Peyer's patch (tissue), 4 donors: ENCODE measurements at places on chromosomes 5 and 9. TPM values are rescaled to one million over a fixed set of nuclear protein-coding genes. Genes with fewer than 3 reads are reported as not detected.

- DNase-seq, result no peak
These were observed 183.5 kb downstream of the CAVIN4 start for GRCh38 chr9:100761276-100761802.

- no peak for DNase-seq
These were observed 292.2 kb downstream of the CYLC2 start for GRCh38 chr9:103287361-103287760.

The BARHL1 gene
- not detected for total RNA-seq

DNA sequence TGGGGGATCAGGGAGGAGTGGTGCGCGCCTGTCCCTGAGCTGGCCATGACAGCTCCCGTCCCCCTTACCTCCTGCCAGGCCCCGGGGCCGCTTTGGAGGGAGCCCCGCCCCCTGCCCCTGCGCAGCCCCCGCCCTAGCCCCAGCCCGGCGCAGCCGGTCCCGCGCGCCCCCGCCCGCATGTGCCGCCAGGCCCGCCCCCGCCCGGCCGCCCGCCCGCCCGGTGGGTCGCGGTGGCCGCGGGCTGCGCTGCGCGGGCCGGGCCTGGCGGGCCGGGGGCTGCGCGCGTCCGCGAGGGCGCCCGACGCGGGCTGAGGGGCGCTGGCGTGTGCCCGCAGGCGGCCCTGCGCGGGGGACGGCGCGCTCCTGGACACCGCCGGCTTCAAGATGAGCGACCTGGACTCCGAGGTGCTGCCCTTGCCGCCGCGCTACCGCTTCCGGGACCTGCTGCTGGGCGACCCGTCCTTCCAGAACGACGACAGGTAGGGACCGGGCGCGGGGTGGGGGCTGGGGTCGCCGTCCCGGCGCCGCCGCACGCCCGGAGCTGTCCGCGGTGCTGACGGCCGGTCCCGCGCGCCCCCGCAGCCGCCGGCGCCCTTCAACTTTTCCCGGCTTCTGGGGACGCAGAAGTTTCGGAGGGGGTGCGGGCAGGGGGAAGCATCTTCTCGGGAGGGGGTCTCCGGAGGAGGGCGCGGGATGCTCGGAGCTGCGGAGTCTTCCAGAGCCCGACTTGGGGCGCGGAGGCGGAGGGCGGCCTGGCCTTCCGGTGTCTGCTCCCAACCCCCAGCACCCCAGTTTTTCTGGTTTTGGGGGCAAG is 12.5 kb downstream of the KCNT1 start:
- DNase-seq, result no peak

DNA sequence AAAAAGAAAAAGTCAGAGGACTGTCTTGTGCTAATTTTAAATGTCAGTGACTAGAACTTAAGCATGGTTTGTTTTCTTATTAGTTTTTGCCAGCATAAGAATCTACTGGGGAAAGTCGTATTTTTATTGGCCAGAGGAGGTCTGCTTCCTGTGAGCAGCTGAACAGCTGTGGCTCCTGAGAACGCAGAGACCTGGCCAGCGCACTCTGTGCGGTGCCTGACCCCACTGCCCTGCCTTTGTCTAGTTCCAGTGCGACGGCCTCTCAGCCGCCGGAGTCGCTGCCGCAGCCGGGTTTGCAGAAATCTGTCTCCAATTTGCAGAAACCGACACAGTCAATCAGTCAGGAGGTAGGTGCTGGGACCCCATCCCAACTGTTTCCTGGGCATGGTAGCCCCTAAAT is 42.5 kb downstream of the PRRC2B start:
- no peak for DNase-seq

The TAF11L14 gene
- total RNA-seq, result not detected

The GTF3C5 gene
- total RNA-seq, result 80.0 TPM

- no peak for DNase-seq
These were observed 63.3 kb downstream of the CAVIN4 start for GRCh38 chr9:100641166-100641565.

DNA sequence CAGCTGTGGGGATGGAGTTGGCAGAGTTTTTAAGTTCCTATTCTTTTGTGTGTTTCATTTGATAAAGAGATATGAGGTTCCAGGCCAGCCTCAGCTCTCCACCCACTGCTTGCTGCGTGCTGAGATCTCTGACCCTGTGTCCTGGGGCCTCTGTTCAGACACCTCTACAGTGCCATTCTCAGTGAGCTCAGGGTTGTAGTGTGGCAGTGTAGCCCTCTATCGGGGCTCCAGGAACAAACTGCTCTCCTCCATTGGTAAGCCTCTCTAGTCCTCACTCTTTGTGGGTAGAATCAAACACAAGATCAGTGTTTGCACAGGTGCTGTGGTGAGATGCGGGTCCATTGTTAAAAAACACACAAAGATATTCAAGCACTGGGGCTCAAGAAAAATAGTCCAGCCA is 386.6 kb upstream of the RPS23 start:
- DNase-seq, result no peak

The PPP3R2 gene
- not detected for total RNA-seq

The ZFP37 gene
- total RNA-seq, result 1.3 TPM

GRCh38 chr9:86819552-86819951 is 127.8 kb downstream of the GAS1 start:
- no peak for DNase-seq

DNA sequence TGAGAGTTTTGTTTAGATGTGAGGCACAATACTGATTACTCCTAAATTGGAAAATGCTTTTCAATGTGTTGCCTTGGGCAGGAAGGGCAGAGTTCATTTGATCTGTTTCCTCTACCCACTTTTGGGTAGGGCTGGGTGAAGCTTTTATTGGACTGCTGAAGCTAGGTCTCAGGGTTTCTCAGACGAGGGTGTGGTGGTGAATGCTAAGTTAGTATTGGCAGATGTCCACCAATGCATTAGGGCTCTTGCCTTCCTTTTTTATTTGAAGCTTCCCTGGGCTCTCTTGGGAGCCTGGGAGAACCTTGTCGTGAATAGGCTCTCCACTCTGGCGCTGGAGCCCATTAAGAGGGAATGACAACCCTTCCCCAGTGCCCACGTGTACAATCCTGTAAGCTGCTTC is 23.1 kb downstream of the SPTAN1 start:
- no peak for DNase-seq

The ACTBL2 gene
- total RNA-seq, result not detected

DNA sequence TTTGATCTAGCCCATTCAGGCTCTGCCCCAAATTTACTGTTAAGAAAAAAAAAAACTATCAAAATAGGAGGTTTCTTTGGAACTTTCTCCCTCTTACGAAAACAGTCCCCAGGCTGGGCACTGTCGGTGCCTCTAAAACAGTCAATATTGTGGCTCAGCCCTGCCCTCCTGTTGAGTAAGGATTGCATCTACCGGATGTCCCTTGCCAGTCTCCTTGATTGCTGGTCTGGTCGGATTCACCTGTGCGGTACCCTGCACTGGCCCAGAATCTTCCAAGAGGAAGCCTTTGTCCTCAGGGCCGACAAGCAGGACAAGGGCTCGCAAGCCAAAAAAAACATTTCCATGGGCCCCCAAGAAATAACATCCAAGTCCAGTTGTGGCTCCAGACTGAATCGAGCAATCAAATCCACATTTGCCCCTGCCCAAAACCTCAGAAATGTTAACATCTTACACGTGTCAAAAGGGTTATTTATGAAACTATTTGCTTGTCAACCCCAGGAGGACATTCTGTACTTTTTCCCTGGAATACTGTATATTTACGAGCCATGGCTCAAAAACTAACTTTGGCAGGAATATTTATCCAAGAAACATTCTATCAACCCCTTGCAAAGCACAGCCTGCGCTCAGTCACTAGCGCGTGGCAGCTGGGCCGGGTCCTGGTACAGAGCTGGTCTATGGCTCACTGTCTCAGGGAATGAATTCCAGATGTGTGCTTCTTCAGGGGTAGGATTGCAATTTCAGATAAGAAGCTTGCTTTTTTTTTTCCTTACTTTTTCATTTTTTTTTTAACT is 129.2 kb upstream of the ADRA1B start:
- DNase-seq, result peak; percentile 67

The FCN2 gene
- not detected for total RNA-seq

- DNase-seq, result no peak
These were observed 281.0 kb upstream of the IRX2 start for GRCh38 chr5:3032513-3032912.

DNA sequence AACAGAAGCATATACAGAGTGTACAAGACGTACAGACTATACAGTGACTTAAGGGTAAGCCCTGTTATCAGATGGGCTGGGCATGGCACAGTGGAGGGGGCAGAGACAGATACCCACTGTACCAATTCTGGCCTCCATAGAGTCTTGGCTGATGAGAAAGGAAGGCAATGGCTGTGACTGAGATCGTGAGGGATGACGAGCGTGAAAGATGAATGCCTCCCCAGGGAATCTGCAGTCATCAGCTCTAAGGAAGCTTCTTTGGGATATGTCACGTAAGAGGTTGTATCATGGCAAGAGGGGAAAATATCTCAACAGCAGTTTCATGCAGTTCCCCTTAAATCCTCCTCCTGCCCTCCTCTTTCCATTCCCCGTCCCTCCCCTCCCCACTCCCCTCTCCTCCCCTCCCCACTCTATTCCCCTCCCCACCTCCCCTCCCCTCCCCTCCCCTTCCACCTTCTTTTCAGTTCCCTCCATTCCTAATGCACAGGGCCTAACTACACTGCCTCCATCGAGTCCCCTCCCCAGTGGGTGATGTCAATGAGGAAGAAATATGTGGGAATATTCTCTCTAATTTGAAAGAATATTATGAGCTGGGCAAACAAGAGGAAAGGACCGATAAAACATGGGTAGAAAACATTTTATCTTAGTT is 226.4 kb upstream of the DAP start:
- no peak for DNase-seq

DNA sequence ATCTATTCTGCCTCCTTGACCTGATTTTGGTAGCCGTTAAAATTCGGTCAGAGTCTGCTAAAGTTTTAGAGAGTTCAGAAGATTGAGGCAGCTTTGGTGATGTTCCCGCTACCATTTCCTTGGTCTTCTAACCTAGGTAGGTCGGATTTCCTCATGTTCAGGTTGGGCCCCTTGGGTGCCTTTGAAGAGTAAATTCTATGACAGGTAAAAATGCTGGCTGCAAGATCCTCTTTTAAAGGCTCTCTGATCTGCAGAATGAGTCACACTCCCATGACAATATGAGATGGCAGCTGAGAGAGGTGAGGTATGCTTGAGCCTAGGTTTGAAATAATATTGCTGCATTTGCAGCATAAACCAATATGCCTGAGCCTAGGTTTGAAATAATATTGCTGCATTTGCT is 198.9 kb downstream of the TSSK1B start:
- no peak for DNase-seq

The RASGRF2 gene
- 17.3 TPM for total RNA-seq

DNA sequence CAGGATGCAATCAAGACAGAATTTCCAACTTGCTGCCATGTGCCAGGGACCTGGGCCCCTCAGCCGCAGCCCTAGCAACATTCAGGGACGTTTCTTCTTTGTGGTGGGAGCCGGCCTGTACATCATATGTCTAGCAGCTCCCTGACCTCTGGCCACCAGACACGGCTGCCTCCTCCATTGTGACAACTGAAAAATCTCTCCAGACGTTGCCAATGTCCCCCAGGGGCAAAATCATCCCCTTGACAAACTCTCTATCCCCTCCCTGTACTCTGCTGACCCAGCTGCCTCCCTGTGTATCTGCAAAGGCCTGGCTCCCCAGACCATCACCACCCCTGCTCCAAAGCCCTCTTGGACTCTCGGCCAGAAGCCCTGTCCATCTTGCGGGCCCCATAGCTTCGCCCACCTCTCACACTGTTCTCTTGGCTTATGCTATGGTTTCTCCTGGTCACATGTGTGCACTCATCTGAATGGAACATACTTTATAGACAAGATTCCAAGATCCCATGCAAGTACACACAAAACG is 40.8 kb downstream of the BICD2 start:
- no peak for DNase-seq

DNA sequence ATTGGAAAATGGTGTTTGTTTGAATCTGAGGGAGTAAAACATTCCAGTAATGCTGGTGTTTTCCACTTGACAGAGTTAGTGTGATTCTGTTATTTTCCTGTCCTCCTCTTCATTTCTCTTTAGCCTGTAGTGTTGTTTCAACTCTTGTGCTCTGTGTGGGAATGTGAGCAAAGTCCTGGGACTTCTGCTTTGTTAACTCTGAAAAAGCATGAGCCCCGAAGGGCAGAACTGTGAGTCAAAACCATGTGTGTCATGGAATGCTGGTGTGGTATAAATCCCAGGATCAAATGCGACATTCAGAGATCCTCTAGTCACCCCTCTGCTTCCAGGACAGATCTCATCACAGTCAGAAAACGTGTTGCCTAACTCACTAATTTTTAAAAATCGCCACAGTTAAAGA is 8.9 kb downstream of the F2R start:
- no peak for DNase-seq
